ENCODE measurements at places on chromosomes 11 and 22. TPM values are rescaled to one million over a fixed set of nuclear protein-coding genes. Genes with fewer than 3 reads are reported as not detected.

DNA sequence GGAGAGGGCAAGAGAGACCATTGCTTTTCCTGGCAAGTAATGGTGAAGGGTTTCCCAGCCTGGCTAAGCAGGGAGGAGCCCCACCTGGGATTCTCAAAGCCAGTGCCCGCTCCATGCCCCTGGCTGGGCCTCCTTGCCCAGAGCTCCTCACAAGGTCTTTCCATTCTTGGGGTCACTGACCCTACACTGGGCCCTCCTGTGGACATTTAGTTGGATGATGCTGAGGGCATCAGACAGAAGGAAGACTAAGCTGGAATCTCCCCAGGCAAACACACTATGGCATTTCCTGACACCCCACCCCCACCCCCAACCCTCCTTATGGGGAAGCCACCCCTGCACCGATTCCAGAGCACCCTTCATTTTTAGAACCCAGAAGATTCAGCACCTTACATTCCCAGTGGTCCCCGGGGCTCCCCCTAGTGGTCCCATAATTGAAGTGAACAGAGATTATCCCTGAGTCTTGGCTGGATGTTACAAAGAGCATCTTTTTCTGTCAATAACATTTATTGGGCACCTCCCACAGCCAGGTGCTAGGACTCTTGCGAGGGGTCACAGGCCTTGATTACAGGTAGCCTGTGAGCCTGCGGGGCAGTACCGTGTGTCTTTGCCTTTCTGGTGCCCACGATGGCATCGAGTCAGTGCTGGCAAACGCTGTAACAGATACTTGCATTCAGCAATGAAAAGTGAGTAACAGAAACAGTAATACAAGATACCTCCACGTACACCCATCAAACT is 548.5 kb downstream of the BUD13 start:
- H3K36me3 ChIP-seq: no peaks in the 10 kb centered on the region
- no peak overlapping the region for H3K4me3 ChIP-seq
- peak; percentile 6 for DNase-seq
- H3K27ac ChIP-seq: no peak overlapping the region
- no peaks in the 10 kb centered on the region for H3K4me1 ChIP-seq

ACCS gene
- total RNA-seq: 13.2 TPM

PATE4 gene
- total RNA-seq: not detected

DNA sequence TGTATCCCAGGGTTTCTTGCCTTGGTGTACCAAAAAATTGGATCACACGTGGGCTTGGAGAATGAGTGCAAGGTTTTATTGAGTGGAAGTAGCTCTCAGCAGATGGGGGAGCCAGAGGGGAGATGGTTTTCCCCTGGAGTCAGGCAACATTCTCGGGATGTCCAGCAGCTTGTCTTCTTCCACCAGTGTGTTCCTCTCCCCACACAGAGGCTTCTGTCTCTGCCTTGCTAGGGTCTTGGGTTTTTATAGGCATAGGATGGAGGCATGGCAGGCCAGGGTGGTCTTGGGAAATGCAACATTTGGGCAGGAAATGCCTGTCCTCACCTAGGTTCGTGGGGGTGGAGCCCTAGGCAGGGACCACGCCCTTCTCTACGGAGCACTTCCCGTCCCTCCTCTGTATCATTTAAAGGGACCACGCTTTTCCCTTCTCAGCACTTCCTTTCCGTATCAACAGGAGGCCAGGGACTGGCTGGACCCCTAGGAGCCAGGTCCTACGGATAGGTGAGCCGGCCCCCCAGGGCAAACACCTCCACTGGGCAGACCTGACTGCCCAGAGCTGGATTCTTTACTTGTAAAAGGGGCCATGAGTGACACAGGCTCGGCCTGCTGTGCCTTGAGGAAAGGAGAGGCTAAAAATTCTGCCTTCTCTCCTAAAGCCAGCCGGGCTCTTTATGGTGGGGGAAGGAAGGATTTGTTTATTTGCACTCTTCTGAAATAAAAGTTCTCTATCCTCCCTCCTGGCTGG is 55.3 kb upstream of the CCDC188 start:
- peak overlapping the region; percentile 94 for H3K4me3 ChIP-seq
- peaks cover 73% of the 10 kb centered on the region for H3K4me1 ChIP-seq
- H3K27me3 ChIP-seq: no peaks in the 10 kb centered on the region
- peak; percentile 75 for DNase-seq

PRR5L gene
- 0.47 TPM for total RNA-seq

- no peak for DNase-seq
- no peaks in the 10 kb centered on the region for H3K36me3 ChIP-seq
- H3K4me3 ChIP-seq: no peak overlapping the region
- H3K27ac ChIP-seq: no peak overlapping the region
These were observed 45.2 kb upstream of the ADSL start for GRCh38 chr22:40300884-40301672.

- H3K27me3 ChIP-seq: no peaks in the 10 kb centered on the region
- no peaks in the 10 kb centered on the region for H3K36me3 ChIP-seq
- no peak overlapping the region for H3K4me3 ChIP-seq
- no peaks in the 10 kb centered on the region for H3K4me1 ChIP-seq
- no peak overlapping the region for H3K27ac ChIP-seq
- DNase-seq: no peak
These were observed 1231.7 kb downstream of the LRRC4C start for GRCh38 chr11:40227730-40228129.

INS gene
- total RNA-seq: 0.44 TPM

DNA sequence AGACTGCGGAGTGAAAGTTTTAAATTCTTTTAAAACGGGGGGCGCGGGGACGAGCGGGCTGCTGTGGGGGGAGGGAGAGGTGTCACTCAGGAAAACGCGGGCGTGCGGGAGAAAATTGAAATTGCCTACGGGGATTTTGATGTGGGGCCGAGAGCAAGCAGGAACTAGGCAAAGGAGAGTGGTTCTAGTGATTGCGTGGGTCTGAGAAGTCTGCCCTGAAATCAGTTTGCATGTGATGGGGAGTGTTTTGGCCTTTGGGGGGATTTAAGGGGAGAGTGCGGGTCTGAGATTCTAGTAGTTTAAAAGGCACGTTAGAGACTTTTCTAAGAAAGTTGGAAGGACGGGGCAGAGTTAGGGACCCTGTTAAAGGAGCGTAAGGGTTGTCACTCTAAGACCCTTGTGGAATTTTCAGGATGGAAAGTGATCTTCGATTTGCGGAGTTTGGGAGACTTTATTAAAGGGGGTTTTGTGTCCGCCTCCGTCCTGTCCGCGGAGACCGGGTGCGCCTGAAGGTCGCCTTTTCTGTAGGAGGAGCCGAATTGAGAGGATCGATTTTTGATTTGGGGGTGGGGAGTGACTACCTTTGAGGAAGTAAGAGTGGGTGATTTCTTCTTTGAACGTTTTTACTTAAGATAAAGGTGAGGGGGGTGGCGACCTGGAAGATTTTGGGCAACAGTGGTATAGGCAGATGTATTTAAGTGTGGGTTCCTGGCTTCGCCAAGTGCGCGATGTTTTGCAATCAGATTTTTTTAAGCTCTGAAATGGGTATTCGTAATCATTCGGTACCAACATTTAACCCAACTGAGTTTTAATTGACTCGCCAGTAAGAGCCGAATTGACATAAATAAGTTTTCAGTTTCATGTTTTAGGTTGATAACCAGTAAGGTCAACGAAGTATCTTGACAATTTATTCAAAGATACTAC is 1.1 kb downstream of the EED start:
- peaks cover 7% of the 10 kb centered on the region for H3K4me1 ChIP-seq
- no peaks in the 10 kb centered on the region for H3K27me3 ChIP-seq
- H3K36me3 ChIP-seq: no peaks in the 10 kb centered on the region
- peak overlapping the region; percentile 93 for H3K27ac ChIP-seq
- H3K4me3 ChIP-seq: peak overlapping the region; percentile 97

DNA sequence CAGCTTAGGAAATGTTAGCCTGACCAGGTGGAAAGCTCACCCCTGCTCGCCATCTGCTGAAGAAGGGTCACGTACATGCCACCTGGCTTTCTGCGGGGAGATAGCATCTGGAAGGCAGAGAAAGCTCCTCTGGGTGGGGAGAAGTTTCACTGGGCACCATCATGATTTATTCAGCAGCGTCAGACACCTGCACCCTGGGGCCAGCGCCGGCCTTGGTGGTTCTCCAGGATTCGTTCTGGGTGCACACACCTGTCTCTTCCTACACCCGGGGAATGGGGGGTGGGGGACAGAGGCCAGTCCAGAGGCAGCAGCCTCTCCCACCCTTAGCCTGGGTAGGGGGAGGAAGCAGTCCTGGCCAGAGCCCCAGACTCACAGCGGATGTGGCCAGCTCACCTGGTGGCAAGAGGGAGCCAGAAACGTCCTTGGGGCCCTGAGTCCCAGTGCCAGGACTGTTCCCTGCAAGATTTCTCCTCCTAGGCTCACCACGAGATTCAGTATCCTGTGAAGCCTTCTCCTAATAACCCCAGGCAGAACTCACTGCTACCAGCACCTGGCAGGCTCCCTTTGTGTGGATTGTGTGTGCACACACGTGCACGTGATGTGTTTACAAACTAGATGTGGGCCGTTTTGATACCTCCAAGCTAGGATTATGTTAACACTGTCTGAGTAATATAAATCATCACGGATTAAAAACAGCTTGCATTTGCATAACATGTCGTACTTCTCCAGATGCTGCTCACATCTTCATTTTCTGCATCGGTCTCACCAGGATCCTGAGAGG is 17.3 kb upstream of the RASD2 start:
- no peak for DNase-seq
- H3K27me3 ChIP-seq: no peaks in the 10 kb centered on the region
- H3K36me3 ChIP-seq: no peaks in the 10 kb centered on the region
- no peak overlapping the region for H3K4me3 ChIP-seq
- no peak overlapping the region for H3K27ac ChIP-seq

- H3K4me1 ChIP-seq: peaks cover 4% of the 10 kb centered on the region
- no peak overlapping the region for H3K4me3 ChIP-seq
- no peak overlapping the region for H3K27ac ChIP-seq
These were observed 5.4 kb upstream of the SORL1 start for GRCh38 chr11:121446752-121447156.

KCNA4 gene
- total RNA-seq: not detected

DNA sequence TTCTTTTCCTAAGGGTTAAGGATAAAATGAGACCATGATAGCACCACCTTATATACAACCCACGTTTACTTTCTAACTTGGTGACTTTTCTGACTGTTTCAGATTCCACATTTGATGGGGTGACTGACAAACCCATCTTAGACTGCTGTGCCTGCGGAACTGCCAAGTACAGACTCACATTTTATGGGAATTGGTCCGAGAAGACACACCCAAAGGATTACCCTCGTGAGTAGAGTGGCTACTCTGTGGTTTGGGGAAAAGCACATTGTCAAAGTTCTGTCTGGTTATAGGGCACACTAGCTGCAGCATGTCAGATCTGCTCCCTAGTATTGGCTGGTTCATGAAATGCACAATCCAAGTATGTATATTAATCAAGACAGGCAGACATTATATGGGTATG is 117.3 kb downstream of the SPON1 start:
- peaks cover 32% of the 10 kb centered on the region for H3K27me3 ChIP-seq
- no peaks in the 10 kb centered on the region for H3K36me3 ChIP-seq
- DNase-seq: no peak
- no peak overlapping the region for H3K4me3 ChIP-seq
- no peaks in the 10 kb centered on the region for H3K4me1 ChIP-seq

P4HA3 gene
- 0.91 TPM for total RNA-seq

RRP7A gene
- total RNA-seq: 50.8 TPM

DNA sequence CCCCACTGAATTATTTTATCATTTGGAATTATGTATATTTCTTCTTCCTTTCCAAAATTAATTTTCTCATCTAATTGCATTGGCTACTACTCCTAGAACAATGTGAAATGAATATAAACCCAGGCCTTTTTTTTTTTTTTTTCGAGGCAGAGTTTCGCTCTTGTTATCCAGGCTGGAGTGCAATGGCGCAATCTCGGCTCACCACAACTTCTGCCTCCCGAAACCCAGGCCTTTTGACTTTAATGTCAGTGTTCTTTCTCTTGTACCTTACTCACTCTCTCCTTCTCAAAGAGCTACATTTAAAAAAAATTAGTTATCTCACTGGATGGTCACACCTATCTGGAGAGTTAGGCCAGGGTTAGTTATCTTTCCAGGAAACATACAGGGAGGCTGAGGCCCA is 35.3 kb upstream of the LRRC32 start:
- DNase-seq: no peak
- no peak overlapping the region for H3K4me3 ChIP-seq
- no peaks in the 10 kb centered on the region for H3K36me3 ChIP-seq
- H3K4me1 ChIP-seq: peaks cover 19% of the 10 kb centered on the region
- H3K27me3 ChIP-seq: no peaks in the 10 kb centered on the region

MMP1 gene
- not detected for total RNA-seq

EIF1AD gene
- 45.5 TPM for total RNA-seq

- peaks cover 28% of the 10 kb centered on the region for H3K4me1 ChIP-seq
- no peaks in the 10 kb centered on the region for H3K27me3 ChIP-seq
- no peak overlapping the region for H3K4me3 ChIP-seq
- H3K36me3 ChIP-seq: peaks cover 2% of the 10 kb centered on the region
- no peak overlapping the region for H3K27ac ChIP-seq
These were observed 24.4 kb downstream of the SERGEF start for GRCh38 chr11:17988465-17988864.

DNA sequence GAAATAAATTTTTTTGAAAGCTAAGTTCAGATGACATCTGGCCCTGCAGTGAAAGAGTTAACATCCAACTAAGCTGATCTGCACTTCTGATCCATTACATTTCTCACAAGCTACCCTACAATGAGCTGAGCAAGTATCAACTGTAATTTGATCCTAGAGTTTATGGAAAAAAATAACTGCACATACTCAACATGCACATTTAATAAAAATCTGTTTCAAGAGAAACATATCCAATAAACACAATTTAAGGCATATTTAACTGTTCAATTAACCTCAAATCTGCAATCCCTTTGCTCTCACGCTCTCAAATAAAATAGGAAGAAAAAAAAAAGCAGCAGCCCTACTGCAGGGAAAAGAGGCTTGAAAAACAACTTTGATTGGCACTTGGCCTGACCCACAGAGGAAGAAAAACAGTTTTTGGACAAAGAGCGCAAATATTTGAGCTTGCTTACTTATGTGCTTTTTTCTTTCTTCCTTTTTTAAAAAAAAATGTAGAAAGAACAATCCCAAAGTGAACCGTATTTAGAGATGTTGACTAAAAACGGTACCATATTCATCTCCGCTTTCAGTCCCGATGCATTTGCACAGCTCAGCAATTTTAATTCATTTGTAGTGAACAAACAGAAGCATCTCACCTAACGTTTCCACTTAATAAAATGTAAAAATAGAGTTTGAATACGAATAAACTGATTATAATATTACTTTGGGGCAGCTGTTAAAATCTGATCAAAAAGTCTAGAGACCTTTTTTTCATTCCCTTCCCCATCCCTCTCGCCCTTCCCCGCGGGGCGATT is 1.6 kb downstream of the SESN3 start:
- H3K27ac ChIP-seq: no peak overlapping the region
- H3K27me3 ChIP-seq: peaks cover 9% of the 10 kb centered on the region
- no peak for DNase-seq
- H3K4me1 ChIP-seq: peaks cover 4% of the 10 kb centered on the region
- H3K36me3 ChIP-seq: no peaks in the 10 kb centered on the region

- H3K4me3 ChIP-seq: no peak overlapping the region
- H3K27ac ChIP-seq: no peak overlapping the region
- DNase-seq: peak; percentile 39
- no peaks in the 10 kb centered on the region for H3K27me3 ChIP-seq
- H3K36me3 ChIP-seq: peaks cover 9% of the 10 kb centered on the region
- H3K4me1 ChIP-seq: no peaks in the 10 kb centered on the region
These were observed 25.0 kb upstream of the TMPRSS5 start for GRCh38 chr11:113730887-113731726.

OR2AG2 gene
- total RNA-seq: 0.07 TPM

GRCh38 chr11:33207408-33207985 is 46.2 kb upstream of the CSTF3 start:
- H3K36me3 ChIP-seq: no peaks in the 10 kb centered on the region
- H3K4me1 ChIP-seq: no peaks in the 10 kb centered on the region
- no peaks in the 10 kb centered on the region for H3K27me3 ChIP-seq
- no peak overlapping the region for H3K4me3 ChIP-seq
- H3K27ac ChIP-seq: no peak overlapping the region
- DNase-seq: no peak

CEP126 gene
- total RNA-seq: 2.0 TPM

Data from HCT116 (cell line).